ENCODE measurements at places on chromosomes 1 and 21. TPM values are rescaled to one million over a fixed set of nuclear protein-coding genes. Genes with fewer than 3 reads are reported as not detected.

The INTS7 gene
- total RNA-seq = 35.2 TPM

The SNRNP40 gene
- 93.9 TPM for total RNA-seq

The PRDM15 gene
- 8.2 TPM for total RNA-seq

The LAMTOR5 gene
- total RNA-seq = 29.3 TPM

The DNASE2B gene
- not detected for total RNA-seq

The FAM110D gene
- total RNA-seq = 0.64 TPM

The PLA2G2A gene
- not detected for total RNA-seq

Measured in cerebellum (tissue), 4 donors.